ENCODE measurements at places on chromosomes 7 and 10. TPM values are rescaled to one million over a fixed set of nuclear protein-coding genes. Genes with fewer than 3 reads are reported as not detected.

PRSS58 gene
- total RNA-seq: not detected

TMEM213 gene
- total RNA-seq: not detected

TIMM23B gene
- 13.3 TPM for total RNA-seq

MEIG1 gene
- total RNA-seq: not detected

NME8 gene
- not detected for total RNA-seq

EBF3 gene
- total RNA-seq: 0.43 TPM

ATP6V0A4 gene
- 0.43 TPM for total RNA-seq

ERV3-1 gene
- total RNA-seq: 6.4 TPM

MINDY4 gene
- 3.5 TPM for total RNA-seq

CCDC3 gene
- not detected for total RNA-seq

CELF2 gene
- 10.6 TPM for total RNA-seq

OR13A1 gene
- total RNA-seq: not detected

RBM17 gene
- 24.1 TPM for total RNA-seq

GNGT1 gene
- total RNA-seq: not detected

FANK1 gene
- 13.3 TPM for total RNA-seq

SVOPL gene
- total RNA-seq: not detected

VPS26A gene
- 25.3 TPM for total RNA-seq

MYO1G gene
- not detected for total RNA-seq

PDE6C gene
- not detected for total RNA-seq

H2BK1 gene
- not detected for total RNA-seq

PURB gene
- total RNA-seq: 17.0 TPM

ZPBP gene
- not detected for total RNA-seq

ZNF107 gene
- total RNA-seq: 2.8 TPM

FOXI2 gene
- total RNA-seq: not detected

DENND2A gene
- total RNA-seq: 2.4 TPM

ZNF503 gene
- total RNA-seq: 17.5 TPM

PLAC9 gene
- 19.6 TPM for total RNA-seq

XRCC2 gene
- total RNA-seq: 1.1 TPM

CCDC71L gene
- total RNA-seq: 124 TPM

NPSR1 gene
- total RNA-seq: not detected

SDK1 gene
- not detected for total RNA-seq

BTBD16 gene
- not detected for total RNA-seq

TRIM50 gene
- total RNA-seq: not detected

STAMBPL1 gene
- 22.4 TPM for total RNA-seq

SEMA3C gene
- 612 TPM for total RNA-seq
